ENCODE measurements at places on chromosomes 4 and X.

DNA sequence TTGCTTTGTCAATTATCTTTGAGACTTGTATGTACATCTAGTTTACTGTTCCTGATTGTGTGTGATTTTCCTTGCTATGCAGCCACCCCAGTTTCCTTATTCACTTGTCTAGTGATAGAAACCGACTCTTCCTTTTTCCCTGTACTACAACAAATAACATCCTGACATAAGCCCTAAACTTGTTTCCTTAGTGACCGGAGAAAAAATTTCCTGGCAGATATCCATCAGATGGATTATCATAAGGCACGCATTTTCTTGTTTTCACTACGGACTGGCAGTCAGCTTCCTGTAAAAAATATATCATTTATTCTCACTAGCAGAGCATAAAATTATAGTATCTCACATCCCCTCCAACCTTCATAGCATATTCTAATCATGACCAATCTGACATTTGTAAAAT, 410.7 kb downstream of the CENPC start:
- DNase-seq, result no peak

DNA sequence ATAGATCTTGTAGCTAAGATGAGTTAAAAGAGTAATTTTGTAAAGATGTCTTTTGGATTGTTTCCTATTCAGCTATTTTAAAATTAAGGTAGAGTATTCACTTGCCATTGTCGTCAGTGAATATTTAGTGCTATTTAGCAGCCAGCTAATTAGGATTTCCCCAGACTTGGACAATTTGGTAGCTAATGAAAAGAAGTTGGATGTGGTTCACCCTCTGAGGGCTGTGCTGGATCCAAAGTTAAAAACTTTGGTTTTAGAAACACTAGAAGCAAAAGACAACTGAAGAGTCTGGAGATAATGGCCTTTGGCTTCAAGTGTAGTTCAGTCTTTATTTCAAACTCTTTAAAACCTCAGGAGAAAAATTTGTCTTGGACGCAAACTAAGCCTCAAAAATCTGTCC, 41.3 kb downstream of the ATG4A start:
- no peak for DNase-seq

- no peak for DNase-seq
These were observed 174.2 kb upstream of the NOCT start for GRCh38 chr4:138841343-138841742.

DNA sequence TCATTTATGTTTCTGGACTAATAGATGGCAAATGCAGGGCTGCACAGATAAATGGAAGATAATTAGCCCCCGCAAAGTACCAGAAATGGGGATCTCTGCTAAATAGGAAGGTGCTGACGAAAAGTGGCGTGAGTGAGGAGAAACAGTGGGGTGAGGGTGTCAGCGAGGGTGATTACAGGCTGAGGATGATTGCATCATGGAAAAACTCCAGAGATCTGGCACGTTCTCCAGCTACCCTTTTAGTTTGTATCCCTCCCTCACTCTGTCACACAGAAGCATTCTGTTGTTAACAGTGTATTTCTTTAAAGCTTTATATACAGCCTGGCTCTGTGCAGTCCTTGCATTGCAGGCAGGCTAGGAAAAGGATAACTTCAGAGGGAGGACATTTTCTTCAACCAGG, 309.6 kb upstream of the DDX53 start:
- DNase-seq, result no peak

- DNase-seq, result no peak
These were observed 220.8 kb downstream of the MID1IP1 start for GRCh38 chrX:39022106-39022505.

Data from NCI-H2081 (cell line).